ENCODE measurements at places on chromosomes 12 and 14.

DNA sequence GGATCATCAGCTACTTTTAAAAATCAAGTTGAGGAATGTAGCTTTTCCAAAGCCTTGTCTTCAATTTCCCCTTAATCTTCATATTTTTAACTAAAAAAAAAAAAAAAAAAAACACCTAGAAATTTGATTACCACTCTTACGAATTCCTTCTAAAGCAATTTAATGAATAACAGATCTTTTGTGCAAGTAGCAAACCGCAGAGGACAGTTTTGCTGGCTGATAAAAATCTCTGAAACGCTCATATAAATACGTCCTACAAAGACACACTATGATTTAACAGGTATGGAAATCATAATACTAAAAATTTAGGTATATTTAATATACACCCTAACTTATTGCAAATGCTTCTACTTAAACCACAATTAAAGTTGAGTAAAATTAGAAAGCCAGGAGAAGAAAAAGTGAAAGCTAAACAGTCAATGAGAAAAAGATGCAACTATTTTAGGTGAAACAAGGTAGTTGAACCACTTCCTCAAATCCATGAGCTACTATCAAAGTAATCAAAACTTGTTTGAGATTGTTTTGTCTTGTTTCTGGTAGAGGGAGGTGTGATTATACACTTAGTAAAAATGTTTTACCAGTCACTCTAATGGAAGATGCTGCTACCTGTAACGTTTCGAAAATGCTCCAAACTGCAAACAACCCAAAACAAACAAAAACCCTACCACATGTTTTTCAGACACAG, 2.2 kb downstream of the PAWR start:
- no peak for DNase-seq

GRCh38 chr14:42965512-42965911, 1358.8 kb downstream of the LRFN5 start:
- DNase-seq, result no peak

GRCh38 chr14:103442288-103442687, 57.1 kb downstream of the MARK3 start:
- no peak for DNase-seq

GRCh38 chr12:71456316-71456715, 16.7 kb downstream of the LGR5 start:
- DNase-seq, result no peak

- peak; percentile 56 for DNase-seq
Observed at GRCh38 chr14:101713621-101714349, 47.7 kb upstream of the PPP2R5C start.

All from vagina (tissue), 2 donors.